ENCODE measurements at places on chromosomes 16 and 17. TPM values are rescaled to one million over a fixed set of nuclear protein-coding genes. Genes with fewer than 3 reads are reported as not detected.

The DHRS7C gene
- 1.2 TPM for total RNA-seq

The GDPD1 gene
- 5.0 TPM for total RNA-seq

The CCL17 gene
- total RNA-seq: not detected

The DDX5 gene
- total RNA-seq: 786 TPM

The ALDH3A2 gene
- total RNA-seq: 116 TPM

The MATCAP1 gene
- 22.3 TPM for total RNA-seq

- no peak for DNase-seq
- H3K27me3 ChIP-seq: no peaks in the 10 kb centered on the region
- no peak overlapping the region for H3K4me3 ChIP-seq
- H3K27ac ChIP-seq: no peak overlapping the region
- no peaks in the 10 kb centered on the region for H3K36me3 ChIP-seq
Observed at GRCh38 chr17:1271030-1271423, 783 bp downstream of the BHLHA9 start.

DNA sequence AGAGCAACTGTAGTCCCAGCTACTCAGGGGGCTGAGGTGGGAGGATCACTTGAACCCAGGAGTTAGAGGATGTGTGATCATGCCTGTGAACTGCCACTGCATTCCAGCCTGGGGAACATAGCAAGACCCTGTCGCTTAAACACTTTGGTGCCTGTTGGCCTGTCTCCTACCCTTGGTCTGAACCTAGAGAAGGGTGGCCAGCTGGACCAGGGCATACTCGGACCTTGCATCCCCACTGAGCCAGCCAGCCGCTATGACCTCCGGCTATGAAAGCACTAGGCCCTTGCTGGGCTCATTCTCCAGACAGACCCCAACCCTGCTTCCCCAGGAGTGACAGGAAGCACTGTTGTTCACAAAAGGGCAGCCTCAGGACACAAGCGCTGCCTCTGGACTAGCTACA lies 4.6 kb downstream of the IFT20 start:
- no peak overlapping the region for H3K27ac ChIP-seq
- DNase-seq: no peak
- H3K36me3 ChIP-seq: no peaks in the 10 kb centered on the region
- no peaks in the 10 kb centered on the region for H3K27me3 ChIP-seq
- peaks cover 13% of the 10 kb centered on the region for H3K4me1 ChIP-seq
- no peak overlapping the region for H3K4me3 ChIP-seq

DNA sequence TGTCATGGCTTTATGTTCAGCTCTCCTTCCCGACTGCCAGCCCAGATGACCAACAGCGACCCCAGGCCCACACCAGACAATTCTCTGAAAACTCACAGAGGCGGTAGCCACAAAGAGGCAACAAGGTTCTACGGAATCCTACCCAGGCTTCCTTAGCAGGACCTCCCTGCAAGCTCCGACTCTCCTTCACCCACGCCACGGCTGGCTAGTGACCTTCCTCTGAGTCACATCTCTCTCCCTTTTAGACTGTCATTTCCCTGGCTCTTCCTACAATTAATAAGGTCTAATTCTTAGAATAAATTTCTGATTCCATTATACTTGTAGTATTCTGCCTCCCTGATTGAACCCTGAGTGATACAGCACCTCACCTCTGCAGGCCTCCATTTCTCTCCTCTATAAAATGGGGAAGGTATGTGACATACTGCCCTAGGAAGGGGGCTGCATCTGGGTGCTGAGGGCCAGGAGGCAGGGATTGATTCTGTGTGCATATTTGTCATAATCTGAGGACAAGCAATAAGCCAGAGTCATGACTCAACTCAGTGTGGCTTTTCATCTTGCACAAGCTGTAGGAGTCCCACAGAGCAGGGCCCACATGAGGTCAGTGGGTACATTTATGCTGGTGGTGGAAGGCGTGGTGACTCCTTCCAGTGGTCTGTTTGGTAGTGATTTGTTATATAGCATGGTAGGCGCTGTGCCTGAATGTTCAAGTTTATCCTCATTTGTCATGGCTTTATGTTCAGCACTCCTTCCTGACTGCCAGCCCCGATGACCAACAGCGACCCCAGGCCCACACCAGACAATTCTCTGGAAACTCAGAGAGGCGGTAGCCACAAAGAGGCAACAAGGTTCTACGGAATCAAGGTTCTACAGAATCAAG lies 46.2 kb downstream of the SMPD3 start:
- no peak for DNase-seq
- no peaks in the 10 kb centered on the region for H3K27me3 ChIP-seq
- no peaks in the 10 kb centered on the region for H3K36me3 ChIP-seq
- H3K27ac ChIP-seq: no peak overlapping the region
- H3K4me3 ChIP-seq: no peak overlapping the region

DNA sequence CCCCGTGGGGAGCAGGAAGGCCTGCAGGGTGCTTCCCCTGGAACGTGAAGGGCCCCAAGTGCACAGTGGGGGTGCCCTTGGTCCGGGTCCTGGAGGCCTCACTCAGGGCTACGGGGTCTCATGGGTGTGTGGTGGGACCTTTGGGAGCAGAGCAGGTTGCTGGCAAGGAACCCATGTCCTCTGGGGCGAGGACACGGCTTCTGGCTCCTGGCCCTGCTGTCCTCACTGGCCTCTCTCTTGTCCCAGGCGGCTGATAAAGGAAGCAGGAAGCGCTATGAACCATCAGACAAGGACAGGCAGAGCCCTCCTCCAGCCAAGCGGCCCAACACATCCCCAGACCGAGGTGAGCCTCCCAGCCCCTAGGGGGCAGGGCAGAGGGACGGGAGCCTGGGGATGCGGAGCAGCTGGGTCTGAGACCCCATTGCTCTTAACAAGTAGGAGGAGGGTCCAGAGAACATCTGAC lies 9.8 kb upstream of the IL17C start:
- H3K4me1 ChIP-seq: no peaks in the 10 kb centered on the region
- H3K4me3 ChIP-seq: no peak overlapping the region
- H3K27ac ChIP-seq: no peak overlapping the region
- no peaks in the 10 kb centered on the region for H3K27me3 ChIP-seq
- H3K36me3 ChIP-seq: no peaks in the 10 kb centered on the region

DNA sequence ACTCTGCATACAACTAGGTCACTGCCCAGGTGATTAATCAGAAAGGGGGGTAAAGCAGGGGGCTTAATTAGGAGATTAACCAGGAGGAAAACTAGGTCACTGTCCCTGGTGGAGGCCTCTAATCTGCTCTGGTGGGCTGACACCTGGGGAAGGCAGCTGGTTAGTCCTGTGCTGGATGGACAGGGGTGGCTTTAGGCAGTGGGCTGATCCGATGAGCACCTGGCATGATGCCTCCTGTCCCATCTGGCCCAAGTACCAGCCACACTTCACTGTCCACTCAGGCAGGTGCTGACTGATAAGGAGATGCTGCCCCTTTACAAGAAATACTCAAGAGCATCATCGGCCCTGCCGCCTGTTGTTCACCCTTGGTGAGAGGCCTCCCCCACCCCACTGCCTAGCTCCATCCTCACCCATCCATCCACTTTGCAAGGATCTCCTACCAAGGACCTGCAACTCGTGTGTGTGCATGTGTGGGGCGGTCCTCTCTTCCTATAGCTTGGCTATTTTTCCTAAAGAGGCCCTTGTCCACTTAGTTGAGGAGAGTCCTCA lies 13.8 kb upstream of the RCVRN start:
- no peaks in the 10 kb centered on the region for H3K4me1 ChIP-seq
- no peaks in the 10 kb centered on the region for H3K27me3 ChIP-seq
- no peak overlapping the region for H3K27ac ChIP-seq
- H3K36me3 ChIP-seq: no peaks in the 10 kb centered on the region

DNA sequence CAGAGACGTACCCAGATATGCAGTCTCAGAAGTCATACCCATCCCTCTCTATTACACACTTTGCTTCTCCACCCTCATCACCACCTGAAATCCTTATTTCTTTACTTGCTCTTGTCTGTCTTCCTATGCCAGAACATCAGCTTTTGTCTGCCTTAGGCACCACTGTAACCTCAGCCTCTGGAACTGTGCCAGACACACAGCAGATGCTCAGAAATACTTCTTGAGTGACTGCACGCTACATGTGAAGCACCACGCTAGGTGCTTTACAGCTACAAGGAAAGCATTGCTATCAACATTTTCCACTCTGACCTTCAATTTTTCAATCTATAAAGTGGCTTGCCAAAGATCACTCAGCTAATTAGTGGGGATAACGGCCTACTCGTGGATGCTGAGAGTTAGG lies 226.8 kb downstream of the CHD9NB start:
- no peaks in the 10 kb centered on the region for H3K27me3 ChIP-seq
- H3K36me3 ChIP-seq: no peaks in the 10 kb centered on the region
- peak; percentile 21 for DNase-seq

DNA sequence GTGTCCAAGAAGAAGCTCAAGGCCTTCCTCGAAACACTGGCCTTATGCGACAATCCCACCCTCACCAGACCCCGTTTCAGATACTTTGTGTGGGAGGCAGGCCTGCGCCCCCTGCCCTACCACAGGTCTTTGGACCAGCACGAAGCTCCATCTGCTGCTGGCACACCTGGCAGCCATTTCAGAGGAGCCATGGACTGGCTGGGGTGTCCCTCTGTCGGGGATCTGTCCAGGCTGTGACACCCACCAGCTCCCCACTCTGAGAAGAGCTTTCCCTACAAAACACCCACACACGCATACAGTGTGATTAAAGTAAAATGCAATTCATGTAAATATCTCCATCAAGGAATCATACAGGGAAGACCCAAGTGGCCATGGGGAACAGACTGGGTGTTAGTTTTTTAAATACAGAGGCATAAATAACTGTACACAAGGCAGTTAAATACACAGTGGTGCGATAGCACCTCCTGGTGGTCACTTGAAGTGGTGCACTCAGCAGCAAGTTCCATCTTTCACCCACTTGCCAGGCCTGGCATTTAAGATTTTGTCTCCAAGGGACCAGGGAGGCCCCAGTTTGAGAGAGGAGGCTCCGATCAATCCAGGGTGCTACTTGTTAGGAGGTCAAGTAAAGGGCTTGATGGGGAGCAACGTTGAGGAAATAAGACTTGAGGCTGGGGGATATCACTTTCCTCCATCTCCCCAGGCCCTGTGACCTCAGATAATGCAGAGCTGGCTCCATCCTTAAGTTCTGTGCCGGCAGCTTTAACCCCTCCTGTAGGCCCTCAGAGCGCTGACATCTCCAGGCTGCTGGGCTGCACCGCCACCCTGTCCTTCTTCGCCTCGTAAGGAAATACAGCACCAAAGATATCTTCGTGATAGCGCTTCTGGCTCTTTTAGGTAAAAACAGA lies 43.6 kb downstream of the NOS2 start:
- DNase-seq: peak; percentile 69
- H3K27me3 ChIP-seq: no peaks in the 10 kb centered on the region
- H3K27ac ChIP-seq: no peak overlapping the region
- H3K4me3 ChIP-seq: no peak overlapping the region
- no peaks in the 10 kb centered on the region for H3K36me3 ChIP-seq
- H3K4me1 ChIP-seq: no peaks in the 10 kb centered on the region

- no peak for DNase-seq
- H3K27me3 ChIP-seq: no peaks in the 10 kb centered on the region
- H3K36me3 ChIP-seq: no peaks in the 10 kb centered on the region
- H3K27ac ChIP-seq: no peak overlapping the region
- no peak overlapping the region for H3K4me3 ChIP-seq
- no peaks in the 10 kb centered on the region for H3K4me1 ChIP-seq
Observed at GRCh38 chr17:32609884-32610650, 123.3 kb downstream of the CDK5R1 start.

DNA sequence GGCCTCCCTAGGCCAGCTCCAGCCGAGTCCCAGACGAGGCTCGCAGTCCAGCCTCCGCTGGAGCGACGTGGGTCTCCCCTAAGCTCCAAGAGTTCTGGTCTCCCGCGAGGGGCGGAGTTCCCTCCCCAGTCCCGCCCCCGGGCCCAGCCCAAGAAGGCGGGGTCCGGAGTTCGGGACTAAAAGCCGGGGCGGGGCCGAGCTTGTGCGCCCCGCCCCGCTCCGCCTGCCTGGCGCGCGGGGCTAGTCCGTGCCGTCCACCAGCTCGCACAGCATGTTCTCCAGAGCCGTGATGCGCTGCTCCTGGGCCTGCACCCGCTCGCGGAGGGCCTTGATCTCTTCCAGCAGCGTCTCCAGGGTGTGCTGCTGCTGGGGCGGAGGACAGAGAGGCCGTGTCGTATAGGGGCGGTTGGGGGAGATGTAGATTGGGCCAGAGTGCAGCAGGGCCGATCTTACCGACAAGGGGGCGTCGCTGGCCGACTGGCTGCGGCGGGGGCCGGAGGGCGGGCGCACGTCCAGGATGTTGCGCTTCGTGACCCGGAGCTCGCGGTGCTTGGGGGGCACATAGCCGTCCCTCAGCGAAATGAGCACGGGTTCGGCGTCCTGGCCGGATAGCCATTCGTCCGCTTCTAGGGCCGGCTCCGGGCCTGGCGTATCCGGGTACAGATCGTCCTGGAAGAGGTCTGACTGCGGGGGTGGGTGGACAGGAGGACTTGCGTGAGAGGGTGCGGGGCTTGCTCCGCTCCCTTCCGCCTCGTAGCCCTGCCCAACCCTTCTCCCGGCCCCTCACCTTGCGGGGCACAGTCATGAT lies 7.0 kb downstream of the CORO6 start:
- DNase-seq: peak; percentile 94
- H3K4me3 ChIP-seq: peak overlapping the region; percentile 43
- no peak overlapping the region for H3K27ac ChIP-seq
- H3K4me1 ChIP-seq: peaks cover 26% of the 10 kb centered on the region

DNA sequence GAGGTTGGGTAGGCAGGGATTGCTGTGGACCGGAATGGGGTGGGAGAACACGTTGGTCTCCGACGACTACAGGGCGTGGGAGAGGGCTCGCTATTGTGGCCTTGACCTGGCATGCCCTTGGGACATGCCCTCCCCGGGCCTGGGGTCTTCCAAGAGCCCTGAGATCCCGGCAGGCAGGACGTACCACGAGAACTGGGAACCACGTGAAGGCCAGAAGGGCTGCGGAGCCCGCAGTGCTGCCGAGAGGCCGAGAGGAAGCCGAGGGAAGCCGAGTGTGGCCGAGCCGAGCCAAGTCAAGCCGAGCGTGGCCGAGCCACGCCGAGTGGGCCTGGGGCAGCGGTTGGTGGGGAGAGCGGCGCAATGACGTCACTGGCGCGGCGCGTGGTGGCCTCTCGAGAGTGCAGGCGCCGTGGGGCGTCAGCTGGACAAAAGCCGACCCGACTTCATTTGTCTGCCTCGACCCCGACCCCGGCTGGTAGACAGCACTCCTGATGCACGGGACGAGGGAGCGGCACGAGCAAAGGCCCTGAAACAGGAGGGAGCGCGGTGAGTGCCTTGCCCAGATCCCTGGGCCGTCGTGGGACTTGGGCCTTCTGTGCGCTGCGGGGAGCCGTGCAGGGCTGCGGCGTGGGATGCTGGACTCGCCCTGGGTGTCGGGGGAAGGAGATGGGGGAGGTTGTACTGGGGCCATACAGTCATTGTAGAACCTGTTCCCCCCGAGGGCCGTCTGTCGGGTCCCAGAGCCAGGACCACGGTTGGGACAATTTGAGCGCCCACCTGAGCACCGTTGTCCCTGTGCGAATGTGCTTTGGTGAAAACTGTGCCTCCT lies 6.6 kb downstream of the SOCS1 start:
- DNase-seq: no peak
- no peaks in the 10 kb centered on the region for H3K27me3 ChIP-seq
- peaks cover 2% of the 10 kb centered on the region for H3K4me1 ChIP-seq

DNA sequence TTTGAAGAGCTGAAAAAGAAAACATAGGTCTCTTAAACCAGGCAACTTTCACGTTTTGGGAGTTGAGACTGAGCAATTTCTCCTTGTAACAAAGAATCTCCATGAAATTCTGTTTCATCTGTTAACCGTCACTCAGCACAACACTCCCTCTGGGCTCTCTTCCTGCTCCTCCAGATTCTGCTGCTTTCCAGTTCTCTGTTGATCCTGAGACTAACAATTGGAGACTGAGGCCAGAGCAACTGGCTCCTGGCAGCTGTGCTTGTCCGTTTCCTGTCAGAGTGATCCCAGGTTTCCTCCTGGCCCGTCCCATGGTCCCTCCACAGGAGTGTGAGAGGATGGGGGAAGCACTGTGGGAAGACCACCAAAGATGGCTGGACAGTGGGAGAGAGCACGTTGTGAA lies 32.5 kb downstream of the IST1 start:
- no peak overlapping the region for H3K4me3 ChIP-seq
- peak overlapping the region; percentile 60 for H3K27ac ChIP-seq
- DNase-seq: no peak
- H3K4me1 ChIP-seq: peaks cover 45% of the 10 kb centered on the region

Data from hepatocyte (in vitro differentiated cells).